GM13976 (cell line): ENCODE measurements at places on chromosomes 5 and 9.
A peak's percentile ranks its signal among the peaks of the same experiment; 100 is the strongest.

DNA sequence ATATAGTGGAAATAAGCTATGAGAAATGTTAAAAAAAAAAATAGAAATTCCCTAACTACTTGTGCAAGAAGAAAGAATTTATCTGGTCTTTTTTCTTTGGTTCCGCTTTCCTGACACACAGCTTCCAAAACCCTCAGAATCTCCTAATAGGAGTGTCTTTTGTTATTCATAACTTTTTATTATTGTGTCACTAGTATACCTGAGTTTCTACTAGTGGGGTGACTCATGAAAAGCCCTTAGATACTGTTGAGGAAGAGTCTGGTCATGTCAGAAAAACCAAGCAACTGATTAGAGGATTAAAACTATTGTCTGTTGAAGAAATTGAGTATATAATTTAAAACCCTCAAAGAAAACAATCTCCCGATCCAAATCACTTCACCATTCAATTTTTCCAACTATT lies 152.8 kb upstream of the IFNE start:
- DNase-seq, result no peak

DNA sequence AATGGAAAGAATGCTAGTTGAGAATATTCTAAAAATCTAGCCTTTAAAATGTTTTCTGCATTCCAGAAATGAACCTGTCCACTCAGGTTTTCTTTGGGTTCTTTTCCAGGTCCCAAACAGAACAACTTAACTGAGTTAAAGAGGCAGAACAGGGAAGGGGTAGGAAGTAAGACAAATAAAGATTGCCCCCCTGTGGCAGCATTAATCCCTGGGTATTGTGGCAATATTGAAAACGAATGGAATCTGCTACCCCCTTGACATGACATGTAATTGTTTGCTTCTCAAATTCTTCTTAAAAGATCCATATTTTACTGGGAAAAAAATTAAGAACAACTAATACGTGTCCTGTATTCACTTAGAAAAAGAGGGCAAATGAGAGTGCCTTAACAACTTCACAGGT lies 9.3 kb upstream of the RBM22 start:
- DNase-seq, result no peak

DNA sequence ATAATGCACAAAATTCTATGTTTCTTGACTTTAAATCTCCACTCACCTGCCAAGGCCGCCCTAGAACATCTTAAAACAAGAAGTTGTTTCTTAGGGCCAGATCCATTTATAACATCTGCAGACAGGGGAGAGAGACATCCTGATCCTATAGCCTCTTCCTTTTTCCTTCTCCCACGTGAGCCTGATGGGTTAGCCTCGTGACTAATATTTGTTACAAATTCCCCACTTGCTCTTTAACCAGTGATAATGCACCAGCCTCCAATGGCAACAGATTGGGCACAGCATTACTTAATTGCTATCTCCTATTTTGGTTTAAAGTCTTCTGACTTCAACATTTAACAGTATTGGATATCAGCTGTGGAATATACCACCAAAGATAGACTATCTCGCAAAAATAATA lies 196.5 kb downstream of the GADD45G start:
- no peak for DNase-seq

GRCh38 chr9:8356406-8356805 lies 556.8 kb upstream of the DMAC1 start:
- no peak for DNase-seq

DNA sequence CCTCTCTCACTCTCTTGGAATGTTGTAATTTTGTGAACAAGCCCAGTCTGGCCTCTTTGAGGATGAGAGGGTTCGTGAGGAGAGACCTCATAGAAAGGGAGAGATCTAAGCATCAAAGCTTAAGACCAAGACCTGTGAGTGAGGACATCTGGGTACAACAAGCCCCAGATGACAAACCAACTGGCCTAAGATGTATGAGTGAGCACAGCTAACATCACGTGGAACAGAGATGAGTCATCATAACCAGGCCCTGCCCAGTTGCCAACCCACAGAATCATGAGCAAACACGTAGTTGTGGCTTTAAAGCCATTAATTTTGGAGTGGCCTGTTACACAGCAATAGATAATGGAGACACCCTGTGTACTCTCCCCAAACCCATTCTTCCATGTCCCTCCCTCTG lies 439.1 kb upstream of the KIF2A start:
- no peak for DNase-seq

GRCh38 chr9:112020680-112021596 lies 124.3 kb downstream of the UGCG start:
- DNase-seq, result peak; percentile 40

- DNase-seq, result no peak
These were observed 215.5 kb downstream of the FSTL4 start for GRCh38 chr5:133396814-133397213.

DNA sequence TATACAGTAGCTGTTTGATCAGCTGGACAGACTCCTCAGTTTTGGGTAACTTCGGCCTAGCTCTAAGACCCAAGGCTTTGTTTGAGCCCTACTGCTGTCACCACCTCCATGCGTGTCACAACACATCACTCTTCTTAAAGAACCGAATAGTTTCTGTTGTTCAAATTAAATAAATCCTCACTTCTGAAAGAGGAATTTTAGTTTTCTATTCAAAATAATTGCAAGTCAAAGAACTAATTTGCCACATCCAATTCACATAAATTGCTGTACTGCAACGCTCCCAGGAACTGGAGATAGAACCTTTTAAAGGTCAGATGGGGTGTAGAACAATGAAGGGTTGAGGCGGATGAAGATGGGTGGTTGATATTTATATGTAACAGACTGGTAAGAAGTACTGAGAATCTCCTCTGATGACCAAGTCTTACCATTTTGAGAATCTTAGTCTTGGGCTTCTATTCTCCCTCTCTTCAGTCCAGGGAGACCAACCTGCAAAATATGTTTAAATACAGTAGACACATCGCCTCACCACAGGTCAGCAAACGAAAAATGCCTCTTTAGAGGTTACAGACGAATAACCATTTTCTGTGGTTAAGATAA lies 1.6 kb downstream of the NREP start:
- no peak for DNase-seq

DNA sequence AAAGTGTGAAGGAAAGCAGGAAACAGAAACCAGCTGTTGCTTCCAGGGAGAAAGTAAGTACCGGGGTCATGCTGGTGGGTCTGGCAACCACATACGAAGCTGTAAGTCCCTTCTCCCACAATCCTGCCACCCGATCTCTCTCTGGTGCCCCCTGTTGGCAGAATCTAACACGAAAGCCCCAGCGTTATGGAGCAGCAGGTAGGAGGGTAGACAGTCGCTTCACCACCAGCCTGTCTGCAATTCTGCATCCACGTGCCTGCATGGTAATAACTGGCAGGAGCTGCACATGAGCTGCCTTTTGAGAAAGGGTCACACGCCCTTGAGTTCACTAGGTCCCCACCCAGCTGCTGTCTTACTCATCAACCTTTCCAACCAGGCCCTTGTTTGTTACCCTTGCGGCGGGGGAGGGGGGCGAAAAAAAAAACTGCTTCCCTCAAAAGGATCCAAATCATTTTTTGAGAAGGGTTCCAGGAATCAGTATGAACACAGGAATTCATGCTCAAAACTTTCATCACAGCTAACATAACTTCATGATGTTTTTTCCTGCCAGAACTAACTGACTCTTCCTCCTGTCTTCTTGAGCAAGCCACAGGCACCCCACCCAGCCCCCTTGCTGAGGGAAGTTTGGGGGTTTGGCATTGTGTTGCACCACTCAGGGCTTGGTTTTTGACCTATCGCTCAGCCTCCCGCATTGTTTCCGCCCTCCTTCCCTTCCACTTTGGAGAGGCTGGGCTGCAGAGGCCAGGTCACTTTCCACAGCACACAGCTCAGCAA lies 19.6 kb upstream of the TMEM252 start:
- DNase-seq, result peak; percentile 53

DNA sequence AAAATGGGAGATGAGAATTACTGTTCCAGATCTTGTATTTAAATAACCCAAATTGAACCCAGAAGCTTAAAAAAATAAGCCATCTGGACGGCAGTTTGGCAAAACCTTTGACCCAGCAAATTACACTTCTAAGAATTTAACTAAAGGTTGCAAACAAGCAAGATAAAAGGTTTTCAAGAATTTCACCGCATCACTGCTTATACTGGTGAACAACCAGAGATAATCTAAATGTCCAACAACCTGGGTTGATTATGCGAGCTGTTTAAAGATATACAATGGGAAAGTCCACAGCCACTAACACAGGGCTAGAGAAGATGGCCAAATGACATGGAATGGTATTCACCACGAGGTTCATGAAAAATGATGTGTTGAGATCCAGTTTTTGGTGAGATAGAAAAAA lies 149.3 kb downstream of the GNAQ start:
- no peak for DNase-seq

- DNase-seq, result no peak
These were observed 74.3 kb downstream of the COL23A1 start for GRCh38 chr5:178515776-178516503.

DNA sequence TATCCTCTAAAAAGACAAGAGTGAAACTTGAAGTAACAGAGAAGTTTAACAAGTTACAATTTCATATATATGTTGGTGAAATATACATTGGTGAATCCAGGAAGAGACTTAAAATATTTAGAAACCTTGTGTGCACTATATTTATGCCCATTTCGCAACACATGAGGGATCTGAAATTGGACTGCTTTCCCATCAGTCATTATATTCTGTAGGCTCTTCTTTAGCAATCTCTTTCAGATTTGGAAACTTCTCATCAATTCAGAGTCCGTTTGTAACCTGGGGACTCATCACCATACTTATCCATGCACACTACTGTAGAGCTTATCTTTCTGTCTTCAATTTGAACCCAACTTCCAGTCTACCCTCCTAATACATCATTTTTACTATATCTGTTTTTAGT lies 2.1 kb downstream of the ITGA1 start:
- DNase-seq, result no peak

DNA sequence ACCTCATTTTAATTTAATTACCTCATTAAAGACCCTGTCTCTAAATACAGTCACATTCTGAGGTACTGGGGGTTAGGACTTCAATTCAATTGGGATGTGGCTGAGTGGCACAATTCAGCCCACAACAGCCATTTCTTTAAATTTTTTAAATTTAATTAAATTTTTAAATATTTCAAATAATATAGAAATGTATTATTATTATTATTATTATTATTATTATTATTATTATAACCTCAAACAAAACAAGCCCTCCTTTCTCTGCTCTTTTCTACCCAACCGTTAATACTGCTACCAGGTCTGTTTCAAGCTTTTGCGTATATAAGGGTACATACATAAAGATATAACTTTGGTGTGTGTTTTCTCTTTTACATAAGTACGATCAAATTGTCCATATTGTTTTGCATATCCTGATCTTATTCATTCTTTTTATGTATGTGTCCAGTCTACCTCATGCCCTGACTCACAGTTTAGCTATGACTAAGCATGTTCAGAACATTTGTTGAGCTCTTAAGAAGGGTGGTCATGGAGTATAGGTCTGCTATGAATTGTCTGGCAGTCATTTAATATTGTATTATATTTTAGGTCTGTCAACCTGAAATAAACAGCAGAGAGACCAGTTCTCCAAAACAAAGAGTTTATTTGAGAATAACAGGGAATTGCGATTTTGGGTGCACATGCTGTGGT lies 16.1 kb upstream of the RAB14 start:
- peak; percentile 68 for DNase-seq

GRCh38 chr5:78809444-78809843 lies 160.9 kb upstream of the LHFPL2 start:
- DNase-seq, result no peak

DNA sequence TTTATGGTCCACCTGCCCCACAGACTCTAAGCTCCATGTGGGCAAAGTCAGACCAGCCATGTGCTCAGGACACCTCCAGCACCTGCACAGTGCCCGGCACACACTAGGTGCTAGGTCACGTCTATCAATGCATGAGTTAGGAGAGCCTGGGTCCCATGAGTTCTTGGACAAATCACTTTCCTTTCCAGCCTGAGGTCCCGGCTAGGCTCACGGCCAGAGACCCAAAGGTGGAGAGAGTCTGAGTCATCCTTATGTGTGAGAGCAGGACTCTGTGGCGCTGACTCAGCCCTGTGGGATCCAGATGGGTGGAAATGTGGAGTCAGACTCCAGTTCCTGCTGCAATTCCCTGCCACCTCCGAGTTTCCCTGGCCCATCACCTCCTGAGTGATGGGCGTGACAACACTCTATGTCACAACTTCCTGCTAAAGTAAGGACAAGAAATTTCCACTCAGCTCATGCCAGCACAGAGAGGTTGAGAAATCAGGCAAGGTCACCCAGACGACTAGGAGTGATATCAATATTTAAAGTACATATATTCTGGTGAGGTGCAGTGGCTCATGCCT lies 2.5 kb upstream of the ST6GALNAC4 start:
- no peak for DNase-seq

DNA sequence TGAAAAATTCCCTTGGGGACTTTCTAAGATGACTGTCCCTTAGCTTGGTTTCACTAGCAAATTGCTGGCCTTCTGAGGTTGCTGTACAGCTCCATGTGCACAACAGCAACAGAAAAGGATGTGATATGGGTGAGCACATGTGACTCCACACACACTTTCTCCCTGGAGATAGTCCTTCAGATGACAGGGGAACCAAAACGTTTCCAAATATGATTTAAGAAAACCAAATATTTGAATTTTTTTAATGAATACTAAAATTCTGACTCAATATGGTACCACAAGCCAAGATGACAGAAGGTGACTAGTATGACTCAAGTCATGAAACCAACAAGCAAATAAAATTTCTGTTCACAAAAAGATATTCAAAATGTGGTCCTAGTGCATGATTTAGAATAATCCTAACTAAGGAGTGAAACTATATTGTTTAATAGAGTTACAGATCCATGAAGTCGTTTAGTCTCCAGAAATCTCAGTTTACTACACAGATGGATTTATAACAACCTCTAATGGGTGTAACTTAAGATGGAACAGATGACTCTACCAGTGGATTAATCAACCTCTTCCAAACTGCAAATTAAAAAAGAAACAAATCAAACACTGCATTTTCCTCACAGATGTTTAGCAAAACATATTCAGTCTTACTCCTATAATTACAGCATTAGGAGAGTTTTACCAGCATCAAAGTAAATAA lies 144.8 kb upstream of the PIK3R1 start:
- DNase-seq, result peak; percentile 58

GRCh38 chr5:137231540-137231939 lies 267.6 kb downstream of the SPOCK1 start:
- no peak for DNase-seq

- DNase-seq, result no peak
These were observed 112.6 kb upstream of the CCDC112 start for GRCh38 chr5:115409094-115409493.

GRCh38 chr5:23451156-23451555 lies 56.3 kb upstream of the PRDM9 start:
- no peak for DNase-seq

GRCh38 chr5:53779541-53779981 lies 219.1 kb downstream of the NDUFS4 start:
- no peak for DNase-seq
